ENCODE measurements at places on chromosomes 1 and 21.

GRCh38 chr1:10866321-10867093 is 70.1 kb upstream of the CASZ1 start:
- no peak for DNase-seq

GRCh38 chr21:30958741-30959140 is 77.4 kb upstream of the KRTAP11-1 start:
- DNase-seq = no peak

DNA sequence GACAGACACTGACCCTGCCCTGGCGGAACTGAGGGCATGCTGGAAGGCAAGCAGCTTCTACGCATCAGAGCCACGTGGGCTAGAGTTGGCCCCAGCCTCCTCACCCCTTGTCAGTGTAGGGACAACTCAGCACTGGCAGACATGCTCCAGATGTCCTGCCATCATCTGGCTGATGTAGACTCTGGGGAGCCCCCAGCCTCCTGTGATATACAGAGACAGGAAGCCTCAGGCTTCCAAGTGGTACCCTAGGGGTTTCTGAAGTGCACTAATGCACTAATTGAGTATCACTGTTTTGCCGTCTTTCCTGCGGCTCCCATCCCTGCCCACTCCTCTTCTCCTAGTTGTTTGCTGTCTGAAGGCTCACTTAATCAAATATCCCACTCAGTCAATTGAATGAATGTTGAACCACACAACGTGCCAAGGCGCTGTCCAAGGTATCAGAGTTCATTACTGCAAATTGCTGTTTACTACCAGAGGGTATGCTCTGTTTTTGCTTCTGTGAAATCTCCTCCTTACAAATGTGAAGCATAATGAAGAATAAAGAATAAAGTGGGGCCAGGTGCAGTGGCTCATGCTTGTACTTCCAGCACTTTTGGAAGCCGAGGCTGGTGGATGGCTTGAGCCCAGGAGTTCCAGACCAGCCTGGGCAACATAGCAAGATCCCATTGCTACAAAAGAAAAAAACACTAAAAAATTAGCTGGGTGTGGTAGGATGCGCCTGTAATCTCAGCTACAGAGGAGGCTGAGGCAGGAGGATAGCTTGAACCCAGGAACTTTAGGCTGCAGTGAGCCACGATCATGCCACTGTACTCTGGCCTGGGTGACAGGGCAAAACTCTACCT is 76.4 kb upstream of the ZBTB18 start:
- DNase-seq = no peak

GRCh38 chr1:106494646-106495045 is 561.8 kb upstream of the PRMT6 start:
- DNase-seq = no peak

DNA sequence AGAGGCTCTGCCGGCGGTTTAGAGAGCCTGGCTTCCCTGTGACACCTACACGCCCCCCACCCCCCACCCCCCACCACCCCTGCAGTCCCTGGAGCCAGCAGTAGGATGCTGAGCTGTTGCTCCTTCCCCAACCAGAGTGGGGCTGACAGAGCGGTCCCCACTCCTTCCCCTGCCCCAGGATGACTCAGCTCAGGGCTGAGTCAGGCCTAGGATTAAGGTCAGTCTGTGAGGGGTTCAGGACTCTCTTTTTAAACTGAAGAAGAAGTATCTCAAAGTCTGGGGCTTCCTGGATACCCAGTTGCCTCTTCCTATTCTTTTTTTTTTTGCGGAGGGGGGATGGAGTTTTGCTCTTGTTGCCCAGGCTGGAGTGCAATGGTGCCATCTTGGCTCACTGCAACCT is 19.1 kb downstream of the DMBX1 start:
- DNase-seq = no peak

- no peak for DNase-seq
These were observed 10.4 kb downstream of the LGALS8 start for GRCh38 chr1:236534151-236534651.

GRCh38 chr1:37616330-37616729 is 18.4 kb downstream of the RSPO1 start:
- DNase-seq = no peak

- no peak for DNase-seq
These were observed 36.9 kb downstream of the EIF2D start for GRCh38 chr1:206575165-206575893.

DNA sequence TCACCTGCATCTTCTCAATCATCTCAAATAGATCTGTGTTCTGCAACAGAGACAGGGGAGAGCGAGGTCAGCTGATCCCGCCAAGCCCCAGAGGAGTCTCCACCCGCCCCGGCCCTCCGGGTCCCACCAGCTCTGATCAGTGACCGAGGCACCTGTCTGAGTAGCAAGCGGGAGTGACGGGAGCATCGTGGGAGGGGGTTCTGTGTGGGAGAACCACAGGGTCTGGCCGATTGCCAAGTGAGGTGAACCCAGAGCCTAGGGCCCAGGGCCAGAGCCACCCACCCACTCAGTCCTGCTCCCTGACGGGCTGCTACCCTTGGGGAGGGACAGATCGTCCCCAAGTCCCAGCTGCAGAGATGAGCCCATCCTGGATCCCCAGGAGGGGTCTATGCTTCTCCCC is 49.1 kb downstream of the RAP1GAP start:
- DNase-seq = no peak

DNA sequence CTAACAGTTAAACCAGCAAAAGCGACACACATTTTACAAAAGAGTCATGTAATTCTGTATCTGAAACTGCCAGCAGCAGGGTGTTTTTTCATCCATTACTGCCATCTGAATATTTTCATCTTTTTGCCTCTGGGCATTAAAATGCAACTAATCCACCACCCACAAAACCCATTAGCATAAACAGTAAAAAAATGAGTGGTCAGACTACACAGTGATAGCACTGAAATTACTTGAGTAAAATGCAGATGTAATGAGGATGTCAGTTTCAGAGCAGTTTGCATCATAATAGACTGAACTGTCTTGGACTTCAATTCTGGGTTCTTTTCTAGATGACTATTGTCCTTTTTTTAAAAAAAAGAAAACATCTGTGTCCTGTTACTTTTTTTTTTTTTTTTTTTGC is 132.3 kb downstream of the GABPA start:
- no peak for DNase-seq

DNA sequence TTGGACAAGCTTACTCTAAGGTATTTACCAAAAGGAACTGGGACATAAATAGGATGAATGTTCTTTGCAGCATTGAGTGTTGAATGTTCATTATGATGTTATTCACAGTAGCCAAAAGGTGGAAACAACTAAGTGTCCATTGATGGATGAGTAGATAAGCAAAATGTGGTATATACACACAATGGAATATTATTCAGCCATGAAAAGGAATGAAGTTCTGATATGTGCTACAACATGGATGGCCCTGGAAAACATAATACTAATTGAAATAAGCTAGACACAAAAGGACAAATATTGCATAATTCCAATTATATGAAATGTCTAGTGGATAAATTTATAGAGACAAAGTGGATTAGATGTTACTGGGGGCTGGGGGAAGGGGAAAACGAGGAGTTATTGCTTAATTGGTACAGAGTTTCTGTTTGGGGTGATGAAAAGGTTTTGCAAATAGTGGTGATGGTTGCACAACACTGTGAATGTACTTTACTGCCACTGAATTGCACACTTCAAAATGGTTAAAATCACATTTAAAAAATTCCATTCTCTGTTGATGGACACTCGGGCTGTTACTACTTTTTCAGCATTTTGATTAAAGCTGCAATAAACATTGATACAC is 2.9 kb downstream of the MTARC1 start:
- DNase-seq = no peak

- no peak for DNase-seq
These were observed 697.6 kb upstream of the CXADR start for GRCh38 chr21:16815243-16815642.

DNA sequence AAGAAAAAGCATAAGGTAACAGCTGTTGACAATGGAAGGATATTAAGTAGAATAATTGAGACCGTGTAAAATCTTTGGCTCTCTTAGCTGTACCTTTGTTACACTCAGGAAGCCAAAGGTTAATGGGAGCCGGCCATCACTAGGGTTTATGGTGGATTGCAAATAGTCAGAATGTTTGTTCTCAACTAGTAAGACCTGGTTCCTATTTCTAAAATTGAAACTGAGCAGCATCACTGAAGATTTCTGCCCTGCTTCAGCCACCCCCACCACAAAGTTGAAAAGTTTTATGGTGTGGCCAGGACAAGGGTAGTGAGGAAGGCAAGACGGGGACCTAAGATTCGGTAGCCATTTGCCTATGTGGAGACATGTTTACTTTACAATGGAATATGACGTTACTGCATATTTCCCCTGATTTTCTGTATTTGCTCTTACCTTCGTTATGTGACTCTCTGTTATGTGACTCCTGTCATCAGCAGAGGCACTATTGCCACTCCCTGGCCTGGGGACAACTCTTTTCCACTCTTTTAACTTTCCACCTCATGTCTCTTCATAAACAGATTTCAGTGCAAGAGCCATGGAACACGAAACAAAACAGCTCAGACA is 41.4 kb upstream of the KIF1B start:
- DNase-seq = no peak

- DNase-seq = no peak
These were observed 298.9 kb downstream of the DPYD start for GRCh38 chr1:97621955-97622354.

Measured in hypothalamus (tissue), 51 donors.